ENCODE measurements at places on chromosomes 2 and 18.
A peak's percentile ranks its signal among the peaks of the same experiment; 100 is the strongest.

DNA sequence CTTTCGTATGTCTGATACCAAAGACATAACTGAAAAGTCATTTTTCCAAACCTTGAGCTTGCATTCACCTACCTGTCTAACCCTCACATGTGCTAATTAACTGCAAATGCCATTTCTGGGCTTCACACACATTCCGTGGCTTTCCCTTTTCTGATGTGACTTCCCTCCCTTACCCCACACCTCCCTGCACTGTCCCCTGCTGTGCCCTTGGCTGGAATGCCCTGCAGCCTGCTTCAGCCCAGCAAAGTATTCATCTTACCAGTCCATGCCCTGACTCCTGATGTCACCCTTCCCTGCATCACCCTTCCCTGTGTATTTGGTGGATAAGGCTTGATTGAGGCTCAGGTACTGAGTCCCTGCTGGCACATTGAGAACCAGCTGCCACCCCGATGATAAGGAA, 12.2 kb downstream of the RETSAT start:
- DNase-seq, result no peak

GRCh38 chr18:49910986-49911385, 97.7 kb upstream of the ACAA2 start:
- no peak for DNase-seq

DNA sequence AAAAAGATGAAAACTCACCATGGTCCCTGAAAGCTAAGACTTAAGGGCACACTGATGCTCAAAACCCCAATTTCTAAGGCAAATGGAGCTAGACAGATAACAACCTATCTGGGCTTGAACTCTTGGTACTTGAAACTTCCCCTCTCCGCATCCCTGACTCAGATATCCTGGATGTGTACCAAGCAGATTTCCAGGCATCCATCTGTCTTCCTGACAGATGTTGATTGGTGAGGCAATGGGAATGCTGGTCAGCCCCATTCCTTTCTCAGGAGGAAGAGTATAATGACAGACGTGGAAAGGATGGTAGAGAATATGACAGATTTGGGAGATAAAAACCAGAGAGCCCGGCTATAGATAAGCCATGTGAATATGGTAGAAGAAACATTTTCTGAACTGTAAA, 69.2 kb downstream of the ADD2 start:
- DNase-seq, result no peak

DNA sequence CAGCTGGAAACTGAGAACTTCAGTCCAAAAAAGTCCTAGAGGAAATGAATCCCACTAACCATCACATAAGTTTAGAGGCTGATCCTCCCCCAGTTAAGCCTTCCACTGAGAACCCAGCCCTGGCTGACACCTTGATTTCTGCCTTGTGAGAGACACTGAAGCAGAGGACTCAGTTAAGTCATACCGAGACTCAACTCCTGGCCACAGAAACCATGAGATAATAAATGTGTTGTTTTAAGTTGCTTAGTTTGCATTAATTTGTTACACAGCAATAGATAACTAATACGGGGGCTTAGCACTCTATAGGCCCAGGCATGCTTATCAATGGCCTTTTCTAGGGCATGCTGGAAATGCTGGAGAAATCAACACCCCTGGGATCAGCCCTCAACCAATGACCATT, 3.4 kb upstream of the ADD2 start:
- no peak for DNase-seq

- DNase-seq, result no peak
Measured at GRCh38 chr18:25225151-25225550, 126.8 kb downstream of the ZNF521 start.

DNA sequence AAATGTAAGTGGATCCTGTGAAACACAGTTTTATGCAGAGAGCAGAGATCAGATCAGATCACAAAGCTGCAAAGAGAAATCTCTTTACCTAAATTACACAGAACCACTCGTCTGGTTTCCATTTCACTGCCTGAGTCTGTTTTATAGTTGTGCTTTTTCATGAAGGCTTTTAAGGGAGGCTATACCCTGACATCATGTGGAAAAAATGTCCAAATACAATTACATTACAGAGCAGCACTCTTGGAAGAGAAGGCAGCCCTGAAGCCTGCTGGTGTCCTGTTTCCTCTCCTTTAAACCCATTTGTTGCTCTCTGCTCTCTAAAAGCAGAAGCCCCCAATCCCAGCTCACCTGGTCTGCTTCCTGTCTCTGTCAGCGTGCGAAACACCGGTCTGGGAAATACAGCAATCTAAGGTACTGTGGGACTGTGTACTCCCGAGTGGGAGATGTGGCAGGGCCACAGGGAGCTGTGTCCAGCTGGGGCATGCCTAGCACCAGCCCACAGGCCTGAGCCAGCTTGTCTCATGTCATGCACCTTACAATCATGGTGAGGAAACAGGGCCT, 24.8 kb upstream of the ZFP36L2 start:
- DNase-seq, result peak; percentile 69

DNA sequence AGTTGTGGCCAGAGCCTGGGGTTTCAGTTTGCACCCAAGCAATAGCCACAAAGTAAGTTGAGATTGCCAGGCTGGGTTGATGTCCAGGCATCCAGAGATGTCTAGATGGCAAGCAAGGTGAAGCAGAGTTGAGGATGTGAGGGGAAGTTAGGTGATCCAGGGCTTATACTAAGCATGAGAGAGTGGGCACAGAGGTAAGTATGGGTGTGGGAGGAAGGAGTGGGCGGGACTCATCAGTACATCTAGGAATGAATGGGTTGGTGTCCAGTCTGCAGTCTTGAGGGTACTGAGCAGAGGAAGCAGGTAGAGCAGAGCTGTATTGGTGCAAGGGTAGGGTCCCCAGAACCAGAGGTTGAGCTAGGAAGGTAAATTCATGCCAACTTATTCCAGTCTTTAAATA, 1.5 kb downstream of the SEMA4F start:
- no peak for DNase-seq

DNA sequence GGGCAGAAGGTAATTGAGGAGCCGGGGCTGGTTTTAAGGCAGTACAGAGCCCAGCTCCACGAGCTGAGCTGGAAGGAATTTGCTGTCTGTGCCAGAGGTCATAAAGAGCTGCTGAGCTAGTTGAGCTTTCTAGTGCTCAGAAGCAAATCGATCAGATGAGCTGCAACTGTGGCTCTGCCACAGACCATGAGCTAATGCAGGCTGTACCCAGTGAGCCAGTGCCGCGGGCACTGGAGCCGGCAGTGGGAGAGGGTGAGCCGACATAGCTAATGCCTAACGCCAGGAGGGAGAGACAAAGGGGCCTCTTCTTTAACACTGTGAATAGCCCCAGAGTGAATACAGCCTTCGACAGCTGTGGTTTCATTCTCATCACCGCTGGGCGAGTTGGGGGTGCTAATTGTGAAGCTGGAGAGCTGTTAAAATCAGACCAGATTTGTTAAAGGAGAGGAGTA, 410.1 kb upstream of the TCF4 start:
- peak; percentile 67 for DNase-seq

- no peak for DNase-seq
Measured at GRCh38 chr2:174969091-174969734, 36.0 kb downstream of the CHN1 start.

DNA sequence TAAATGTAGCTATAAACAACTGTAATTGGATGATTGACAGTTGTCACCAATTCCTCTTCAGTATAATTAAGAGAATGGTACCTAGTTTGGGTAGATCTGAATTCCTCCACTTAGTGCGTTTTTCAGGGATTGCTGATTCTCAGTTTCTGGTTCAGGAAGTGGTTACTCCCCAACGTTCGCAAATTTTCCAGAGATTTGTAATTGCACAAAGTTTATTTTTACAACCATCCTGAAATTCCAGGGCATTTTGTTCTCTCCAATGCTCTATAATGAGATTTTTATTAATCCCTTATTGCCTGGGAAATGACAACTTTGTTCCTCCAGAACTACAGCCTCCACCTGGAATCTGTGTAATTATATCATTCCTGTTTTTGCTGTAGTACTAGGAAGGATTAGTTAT, 710.6 kb upstream of the ZEB2 start:
- DNase-seq, result peak; percentile 32

DNA sequence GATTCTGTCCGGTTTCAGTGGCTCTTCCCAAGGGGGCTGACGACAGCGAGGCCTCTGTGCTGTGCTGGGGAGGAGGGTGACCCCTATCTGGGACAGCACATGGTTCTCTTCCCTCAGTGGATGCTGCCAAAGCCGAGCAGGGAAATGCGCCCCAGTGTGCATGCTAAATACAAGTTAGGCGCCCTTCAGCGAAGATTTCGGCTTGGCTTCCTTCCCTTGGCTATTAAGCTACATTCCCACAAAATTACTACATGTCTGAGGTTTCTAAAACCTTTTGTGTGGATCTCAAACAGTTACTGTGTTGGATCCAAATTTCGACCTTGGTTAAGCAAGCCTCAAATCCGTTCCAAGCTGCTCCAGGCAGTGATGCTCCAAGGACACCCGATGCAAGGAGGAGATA, 440.3 kb downstream of the NRXN1 start:
- DNase-seq, result no peak

- no peak for DNase-seq
Measured at GRCh38 chr2:42618116-42618515, 49.7 kb downstream of the MTA3 start.

DNA sequence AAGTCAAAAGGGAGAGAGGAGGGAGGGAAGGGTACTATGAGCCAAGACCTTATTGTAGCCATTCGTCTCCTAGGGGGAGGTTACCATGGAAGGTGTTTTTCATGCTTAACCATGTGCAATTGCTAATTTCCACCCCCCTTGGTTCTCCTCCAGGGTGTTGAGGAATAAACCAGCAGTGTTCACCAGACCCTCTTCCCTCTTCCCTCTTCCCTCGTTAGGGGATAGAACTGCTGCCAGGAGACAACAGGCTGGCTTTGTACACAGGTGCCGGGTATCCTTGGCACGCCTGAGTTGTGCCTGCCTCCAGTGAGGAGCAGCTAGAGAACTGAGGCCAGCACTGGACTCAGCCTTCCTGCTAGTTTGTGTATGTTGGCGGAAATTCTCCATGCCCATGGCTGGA, 41.1 kb upstream of the ARL5A start:
- no peak for DNase-seq

DNA sequence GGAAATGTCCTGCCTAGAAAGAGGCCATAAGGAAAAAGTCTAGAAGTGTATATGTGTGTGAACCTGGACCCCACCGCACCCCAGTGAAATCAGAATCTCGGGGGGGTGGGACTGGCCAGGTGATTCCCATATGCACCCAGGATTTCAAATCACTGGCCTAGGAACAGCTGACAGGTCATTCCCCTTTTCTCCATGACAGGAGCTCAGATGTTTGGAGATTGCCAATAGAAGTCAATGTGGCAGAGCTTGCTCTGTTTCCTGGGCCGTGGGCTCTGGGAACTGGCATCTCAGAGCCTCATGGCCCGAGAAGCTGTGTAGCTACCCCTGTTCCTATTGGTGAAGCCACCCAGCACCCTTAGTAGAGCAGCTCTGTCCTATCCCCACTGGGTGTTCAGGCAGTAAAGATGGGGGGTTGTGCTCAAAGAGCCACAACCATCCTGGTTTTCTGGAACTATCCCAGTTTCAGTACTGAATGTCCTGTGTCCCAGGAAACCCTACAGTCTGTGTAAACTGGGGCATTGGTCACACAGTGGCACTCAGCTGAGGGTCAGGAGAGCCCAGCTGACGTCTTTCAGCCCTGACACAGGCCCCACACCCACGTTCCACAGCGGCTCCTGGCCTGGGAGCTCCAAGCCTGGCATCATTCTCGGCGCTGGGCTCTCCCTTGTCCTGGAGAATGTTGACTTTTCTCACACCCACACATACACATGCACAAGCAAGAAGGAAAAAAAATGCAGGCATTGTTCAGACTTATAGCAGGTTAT, 18.9 kb downstream of the GNLY start:
- DNase-seq, result peak; percentile 92

GRCh38 chr2:181177376-181177775, 197.0 kb downstream of the UBE2E3 start:
- no peak for DNase-seq

DNA sequence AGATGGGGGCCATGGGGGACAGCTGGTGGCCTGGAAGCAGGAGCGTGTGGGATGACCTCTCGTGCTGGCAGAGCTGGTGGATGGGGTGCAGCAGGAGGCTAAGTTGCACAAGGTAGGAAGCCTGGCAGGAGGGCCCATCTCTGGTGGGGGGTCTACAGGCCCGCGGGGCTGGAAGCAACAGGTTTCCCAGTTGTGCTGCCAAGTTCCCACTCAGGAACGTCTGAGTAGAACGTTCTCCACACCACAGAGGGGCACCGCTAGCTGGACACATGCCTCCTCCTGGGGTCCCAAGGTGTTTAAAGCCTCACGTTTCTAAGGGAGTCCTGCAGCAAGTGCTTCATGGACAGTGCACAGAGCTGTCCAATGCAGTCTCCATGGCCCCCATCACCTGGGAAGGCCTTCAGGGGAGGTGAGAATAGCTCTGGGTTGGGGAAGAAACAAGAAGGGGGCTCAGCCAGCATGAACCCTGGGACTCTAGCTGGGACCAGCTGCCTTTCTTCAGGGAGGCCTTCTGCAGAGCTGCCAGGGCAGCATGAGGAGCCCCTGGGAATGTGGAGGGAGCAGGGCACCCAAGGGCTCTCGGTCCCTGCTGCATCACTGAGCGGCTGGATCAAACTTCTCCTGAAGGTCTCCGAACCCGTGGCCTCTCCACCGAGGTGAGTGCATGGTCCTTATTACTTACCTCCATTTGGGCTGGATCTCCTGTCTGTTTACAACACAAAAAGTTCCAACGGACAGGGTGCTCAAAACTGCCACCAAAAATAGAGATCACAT, 80.0 kb downstream of the TWIST2 start:
- peak; percentile 60 for DNase-seq

DNA sequence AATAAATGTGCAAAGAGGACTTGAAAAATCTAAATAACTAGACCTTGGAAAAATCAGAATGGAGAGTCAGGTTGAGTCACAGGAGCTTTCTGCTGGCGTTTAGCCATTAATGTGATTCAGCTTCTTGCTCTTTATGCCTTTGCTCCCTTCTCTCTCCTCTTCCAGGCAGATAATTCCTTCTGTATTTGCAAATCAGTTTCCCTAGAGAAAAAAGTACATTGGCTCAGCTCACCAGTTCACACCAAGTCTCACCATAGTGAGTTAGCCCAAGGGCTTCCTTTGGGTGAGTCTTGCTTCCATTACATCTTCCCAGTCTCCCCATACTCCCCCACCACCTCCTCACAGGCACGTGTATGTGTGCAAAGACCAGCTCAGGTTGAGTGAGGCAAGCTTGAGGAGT, 73.6 kb downstream of the CYBRD1 start:
- DNase-seq, result peak; percentile 85

DNA sequence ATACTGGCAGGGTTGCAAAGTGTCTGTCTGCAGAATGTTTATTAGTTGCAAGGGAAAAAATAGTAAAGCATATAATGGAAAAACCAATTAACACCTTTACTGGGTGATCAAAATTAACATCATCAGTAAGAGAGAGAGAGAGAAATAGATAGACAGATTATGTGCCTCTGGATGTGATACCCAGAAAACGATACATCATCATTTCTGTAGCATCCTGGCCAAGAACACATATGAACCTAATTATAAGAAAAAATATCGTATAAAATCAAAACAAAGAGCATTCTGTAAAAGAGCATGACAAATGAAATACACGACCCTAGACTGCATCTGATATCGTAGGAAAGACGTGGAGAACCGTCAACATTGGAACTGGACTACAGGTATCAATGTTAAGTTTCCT, 64.6 kb downstream of the SMC6 start:
- no peak for DNase-seq

- DNase-seq, result no peak
Measured at GRCh38 chr2:108633409-108633808, 85.9 kb upstream of the RANBP2 start.
